ENCODE measurements at places on chromosomes 3 and 15. TPM values are rescaled to one million over a fixed set of nuclear protein-coding genes. Genes with fewer than 3 reads are reported as not detected.

DNA sequence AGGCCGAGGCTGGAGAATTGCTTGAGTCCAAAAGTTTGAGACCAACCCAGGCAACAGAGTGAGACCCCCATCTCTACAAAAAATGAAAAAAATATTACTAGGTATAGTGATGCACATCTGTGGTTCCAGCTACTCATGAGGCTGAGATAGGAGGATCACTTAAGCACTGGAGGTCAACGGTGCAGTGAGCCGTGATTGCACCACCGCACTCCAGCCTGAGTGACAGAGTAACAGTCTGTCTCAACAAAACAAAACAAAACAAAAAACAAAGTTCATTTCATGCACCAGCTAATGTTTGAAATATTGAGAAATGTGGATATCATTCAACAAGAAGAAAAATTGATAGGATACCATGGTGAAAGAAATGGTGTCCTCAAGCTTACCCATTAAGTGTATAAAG is 450.5 kb upstream of the TPRG1 start:
- no peaks in the 10 kb centered on the region for H3K36me3 ChIP-seq
- peaks cover 30% of the 10 kb centered on the region for H3K4me1 ChIP-seq
- H3K27me3 ChIP-seq, result no peaks in the 10 kb centered on the region
- peak overlapping the region; percentile 30 for H3K27ac ChIP-seq
- no peak overlapping the region for H3K4me3 ChIP-seq

DNA sequence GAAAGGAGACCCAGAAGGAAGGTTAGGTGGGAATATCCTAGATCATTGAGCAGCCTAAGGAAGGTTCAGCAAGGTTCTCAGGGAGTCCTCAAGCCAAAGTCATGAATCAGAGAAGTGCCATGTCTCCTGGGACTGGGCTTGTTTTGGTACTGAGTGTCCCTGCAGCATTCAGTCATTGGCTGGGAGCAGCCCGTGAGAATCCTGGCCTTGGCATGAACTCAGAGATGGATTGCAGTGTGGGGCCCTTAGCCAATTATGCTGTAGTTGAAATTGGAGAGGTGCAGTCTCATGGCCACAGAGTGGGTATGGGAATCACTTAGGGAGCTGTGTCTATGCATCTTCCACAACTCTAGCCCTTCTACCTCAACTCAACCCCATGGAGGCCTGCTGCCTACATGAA is 17.0 kb upstream of the PPM1L start:
- no peaks in the 10 kb centered on the region for H3K4me1 ChIP-seq
- H3K27ac ChIP-seq, result no peak overlapping the region
- no peak overlapping the region for H3K4me3 ChIP-seq
- no peaks in the 10 kb centered on the region for H3K27me3 ChIP-seq
- DNase-seq, result no peak

- no peaks in the 10 kb centered on the region for H3K27me3 ChIP-seq
- H3K27ac ChIP-seq, result no peak overlapping the region
- no peaks in the 10 kb centered on the region for H3K4me1 ChIP-seq
- DNase-seq, result no peak
- H3K36me3 ChIP-seq, result no peaks in the 10 kb centered on the region
- H3K4me3 ChIP-seq, result no peak overlapping the region
Observed at GRCh38 chr3:182527745-182528144, 265.6 kb upstream of the ATP11B start.

- no peaks in the 10 kb centered on the region for H3K27me3 ChIP-seq
- H3K36me3 ChIP-seq, result no peaks in the 10 kb centered on the region
- no peak for DNase-seq
- H3K4me1 ChIP-seq, result peaks cover 27% of the 10 kb centered on the region
Observed at GRCh38 chr3:111885578-111885977, 26.5 kb downstream of the PHLDB2 start.

DNA sequence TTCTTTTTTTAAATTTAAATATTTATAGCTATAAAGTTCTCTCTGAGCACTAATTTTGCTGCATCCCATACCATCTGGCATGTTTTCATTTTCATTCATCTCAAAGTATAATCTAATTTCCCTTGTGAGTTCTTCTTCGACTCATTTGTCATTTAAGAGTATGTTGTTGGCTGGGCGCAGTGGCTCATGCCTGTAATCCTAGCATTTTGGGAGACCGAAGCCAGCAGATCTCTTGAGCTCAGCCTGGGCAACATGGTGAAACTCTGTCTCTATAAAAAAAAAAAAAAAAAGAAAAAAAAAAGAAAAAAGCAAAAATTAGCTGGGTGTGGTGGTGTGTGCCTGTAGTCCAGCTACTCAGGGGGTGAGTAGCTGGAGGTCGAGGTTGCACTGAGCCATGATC is 34.8 kb downstream of the MAP1A start:
- no peaks in the 10 kb centered on the region for H3K36me3 ChIP-seq
- no peak overlapping the region for H3K4me3 ChIP-seq
- H3K4me1 ChIP-seq, result no peaks in the 10 kb centered on the region
- no peaks in the 10 kb centered on the region for H3K27me3 ChIP-seq
- no peak for DNase-seq

DNA sequence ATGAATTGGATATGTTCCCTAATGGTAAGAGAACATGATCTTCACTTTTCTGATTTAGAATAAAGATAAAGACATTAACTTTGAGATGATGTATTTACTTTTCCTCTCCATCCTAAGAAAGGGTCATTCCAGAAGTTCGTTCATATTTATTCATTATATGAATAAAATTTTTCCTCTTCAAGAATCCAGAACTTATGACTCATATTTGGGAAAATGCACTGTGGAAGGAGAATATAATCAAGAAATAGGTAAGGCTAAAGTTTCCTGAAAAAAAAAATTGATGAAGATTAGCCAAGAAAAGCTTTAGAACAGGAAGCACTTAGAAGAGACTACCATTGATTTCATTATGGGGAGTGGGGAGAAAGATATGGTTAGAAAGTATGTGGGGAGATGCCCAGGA is 36.5 kb upstream of the CBLB start:
- H3K36me3 ChIP-seq, result no peaks in the 10 kb centered on the region
- H3K27me3 ChIP-seq, result no peaks in the 10 kb centered on the region
- peaks cover 9% of the 10 kb centered on the region for H3K4me1 ChIP-seq
- no peak overlapping the region for H3K27ac ChIP-seq

Gene ADAMTS7
- total RNA-seq, result 1.6 TPM
